ENCODE measurements at places on chromosomes 2 and 18. TPM values are rescaled to one million over a fixed set of nuclear protein-coding genes. Genes with fewer than 3 reads are reported as not detected.

DNA sequence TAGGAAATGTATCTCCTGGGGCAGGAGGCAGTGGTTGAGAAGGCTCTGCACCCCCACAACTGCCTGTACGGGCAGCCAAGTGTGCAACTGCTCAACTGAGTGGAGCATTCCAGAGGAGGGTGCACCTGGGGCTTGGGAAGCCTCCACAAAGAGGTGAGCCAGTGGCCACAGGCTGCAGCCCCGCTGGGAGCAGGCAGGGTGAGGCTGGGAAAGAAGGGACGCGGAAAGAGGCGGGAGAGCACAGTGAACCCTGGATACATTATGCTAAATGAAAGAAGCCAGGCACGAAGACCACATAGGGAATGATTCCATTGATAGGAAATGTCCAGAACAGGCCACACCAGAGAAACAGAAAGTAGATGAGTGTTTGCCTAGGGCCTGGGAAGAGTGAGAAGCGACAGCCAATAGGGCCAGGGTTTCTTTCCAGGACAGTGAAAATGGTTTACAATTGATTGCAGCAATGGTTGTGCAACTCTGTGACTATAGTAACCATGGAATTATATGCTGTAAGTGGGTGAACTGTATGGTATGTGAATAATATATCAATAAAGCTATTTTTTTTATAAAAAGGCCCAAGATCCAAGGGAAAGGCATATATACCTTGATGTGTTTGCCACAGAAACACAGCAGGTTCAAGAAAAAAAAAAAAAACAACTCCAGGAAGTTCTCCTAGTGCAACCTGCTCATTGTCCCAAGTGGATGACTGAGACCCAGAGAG, 82.4 kb downstream of the DDX1 start:
- DNase-seq = no peak

GRCh38 chr2:88751768-88752167, 60.3 kb downstream of the RPIA start:
- DNase-seq = no peak

PRKAG3 gene
- polyA plus RNA-seq = 35.9 TPM

GTF2A1L gene
- not detected for polyA plus RNA-seq

DNA sequence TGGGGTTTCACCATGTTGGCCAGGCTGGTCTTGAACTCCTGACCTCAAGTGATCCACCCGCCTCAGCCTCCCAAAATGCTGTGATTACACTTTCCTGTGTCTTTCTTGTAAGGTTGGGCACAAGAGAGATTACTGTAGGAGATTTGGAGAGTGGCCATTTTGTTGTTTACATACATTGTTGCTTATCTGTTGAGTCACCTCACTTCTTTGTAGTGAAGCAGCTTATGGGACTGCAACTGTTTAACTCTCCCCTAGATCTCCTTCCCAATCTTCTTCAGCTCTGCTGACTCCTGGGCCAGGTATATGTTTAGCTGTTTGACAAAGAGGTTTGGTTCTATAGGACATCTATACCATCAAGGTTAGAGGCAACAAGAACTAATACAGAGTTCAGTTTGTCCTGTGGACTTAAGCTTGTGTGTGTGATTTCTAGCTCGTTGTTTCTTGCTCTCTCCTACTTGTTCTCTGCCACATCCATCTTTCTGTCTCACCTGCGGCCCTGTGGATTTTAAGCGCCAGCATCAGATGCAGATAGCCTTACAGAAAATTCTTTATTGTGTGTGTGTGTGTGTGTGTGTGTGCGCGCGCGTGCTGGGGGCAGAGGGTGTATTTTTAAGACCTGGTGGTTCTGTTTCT, 95.4 kb downstream of the HAUS1 start:
- no peak for DNase-seq

GRCh38 chr2:106667478-106668070, 180.4 kb downstream of the CD8B2 start:
- DNase-seq = no peak

- no peak for DNase-seq
Measured at GRCh38 chr18:46211816-46212215, 107.6 kb downstream of the HAUS1 start.

HOXD10 gene
- 0.44 TPM for polyA plus RNA-seq

LBX2 gene
- 0.87 TPM for polyA plus RNA-seq

GRCh38 chr2:160418853-160419252, 74.8 kb downstream of the RBMS1 start:
- DNase-seq = no peak

UNC80 gene
- polyA plus RNA-seq = 2.1 TPM

AQP12B gene
- 0.82 TPM for polyA plus RNA-seq

GRCh38 chr18:44588508-44588907, 92.2 kb upstream of the SETBP1 start:
- DNase-seq = no peak

- DNase-seq = no peak
Measured at GRCh38 chr2:46988733-46989481, 73.3 kb upstream of the MCFD2 start.

DNA sequence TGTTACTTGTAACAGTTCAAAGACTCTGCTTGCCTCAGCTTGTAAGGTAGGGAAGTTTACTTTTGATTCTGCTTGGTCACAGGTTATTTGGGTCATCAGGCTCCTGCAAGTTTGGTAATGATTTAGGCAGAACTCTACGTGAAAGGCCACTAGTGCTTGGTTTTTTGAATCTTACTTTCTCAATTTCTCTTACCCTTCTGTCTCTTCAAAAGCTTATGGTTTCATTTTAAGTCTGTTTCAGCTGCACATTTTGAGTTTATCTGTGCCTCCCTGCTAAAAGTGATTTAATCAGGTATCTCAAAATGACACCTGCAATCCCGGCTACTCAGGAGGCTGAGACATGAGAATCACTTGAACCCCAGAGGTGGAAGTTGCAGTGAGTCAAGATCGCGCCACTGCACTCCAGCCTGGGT, 26.3 kb upstream of the MOCOS start:
- DNase-seq = no peak

DNA sequence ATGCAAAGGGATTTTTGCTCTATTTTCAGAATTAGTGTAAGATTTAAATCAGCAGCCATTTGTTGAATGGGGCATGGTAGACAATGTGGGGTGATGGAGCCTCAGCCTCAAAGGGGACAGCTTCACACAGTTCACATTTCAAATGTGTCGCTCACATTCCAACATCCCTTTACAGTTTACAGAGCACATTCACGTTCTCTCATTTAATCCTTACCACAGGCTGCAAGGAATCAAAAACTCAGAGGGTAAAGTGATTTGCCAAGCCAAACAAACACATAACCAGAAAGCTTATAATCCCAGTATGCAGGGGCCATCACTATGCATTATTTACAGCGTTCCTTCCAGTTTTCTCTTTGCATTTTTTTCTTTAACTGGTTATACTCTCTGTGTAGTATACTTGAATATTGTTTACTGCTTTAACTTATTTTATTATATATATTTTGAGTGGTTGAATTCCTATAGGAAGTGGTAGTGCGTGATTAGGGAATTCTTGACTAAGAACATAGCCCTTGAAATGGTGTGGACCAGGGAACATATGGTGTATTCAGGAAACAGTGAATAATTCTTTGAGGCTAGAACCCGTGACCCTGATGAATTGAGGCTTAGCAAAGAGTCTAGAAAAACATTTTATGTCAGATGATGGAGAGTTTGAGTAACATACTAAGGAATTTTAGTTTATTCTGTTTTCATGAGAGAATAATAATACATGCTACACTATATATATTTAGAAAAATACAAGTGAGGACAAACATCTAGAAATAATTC, 18.1 kb upstream of the TAF1B start:
- DNase-seq = no peak

GRCh38 chr2:11920993-11921583, 174.7 kb downstream of the LPIN1 start:
- DNase-seq = no peak

DNA sequence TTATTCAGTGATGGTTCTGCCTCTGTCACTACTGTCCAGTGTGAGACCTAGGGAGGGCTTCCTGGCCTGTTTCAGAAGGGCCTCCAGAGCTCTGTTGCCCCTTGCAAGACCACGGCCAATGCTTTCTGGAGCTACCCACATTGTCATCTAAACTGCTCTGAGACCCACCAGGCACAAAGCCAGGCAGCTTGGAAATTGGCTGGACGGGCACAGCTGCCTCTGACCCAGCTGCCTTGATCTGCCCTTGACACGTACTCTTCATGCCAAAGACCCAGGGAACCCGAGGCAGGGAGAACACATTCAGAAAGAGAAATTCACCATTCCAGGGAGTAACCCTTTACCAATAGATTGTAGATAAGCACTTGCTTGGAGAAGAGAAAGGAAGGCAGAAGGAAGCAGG, 183.7 kb upstream of the SIX2 start:
- no peak for DNase-seq

DNA sequence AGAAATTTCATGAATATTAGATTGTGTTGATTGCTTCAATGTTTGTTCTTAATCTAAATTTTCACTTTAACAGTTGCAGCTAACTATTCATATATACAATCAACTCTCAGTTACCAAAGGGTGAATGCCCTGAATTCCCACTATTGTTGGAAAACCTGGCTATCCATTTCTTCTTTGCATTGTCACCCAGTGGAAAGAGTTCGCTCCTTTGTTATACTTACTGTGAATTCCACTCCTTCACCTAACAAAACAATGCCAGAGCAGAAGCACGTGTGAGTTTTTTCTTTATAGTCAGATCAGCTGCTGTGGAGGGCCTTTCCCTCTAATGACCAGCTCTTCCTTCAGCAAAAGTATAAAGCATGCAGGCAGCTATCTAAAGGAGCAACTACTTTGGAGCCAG, 409.2 kb upstream of the NRP2 start:
- no peak for DNase-seq

DNA sequence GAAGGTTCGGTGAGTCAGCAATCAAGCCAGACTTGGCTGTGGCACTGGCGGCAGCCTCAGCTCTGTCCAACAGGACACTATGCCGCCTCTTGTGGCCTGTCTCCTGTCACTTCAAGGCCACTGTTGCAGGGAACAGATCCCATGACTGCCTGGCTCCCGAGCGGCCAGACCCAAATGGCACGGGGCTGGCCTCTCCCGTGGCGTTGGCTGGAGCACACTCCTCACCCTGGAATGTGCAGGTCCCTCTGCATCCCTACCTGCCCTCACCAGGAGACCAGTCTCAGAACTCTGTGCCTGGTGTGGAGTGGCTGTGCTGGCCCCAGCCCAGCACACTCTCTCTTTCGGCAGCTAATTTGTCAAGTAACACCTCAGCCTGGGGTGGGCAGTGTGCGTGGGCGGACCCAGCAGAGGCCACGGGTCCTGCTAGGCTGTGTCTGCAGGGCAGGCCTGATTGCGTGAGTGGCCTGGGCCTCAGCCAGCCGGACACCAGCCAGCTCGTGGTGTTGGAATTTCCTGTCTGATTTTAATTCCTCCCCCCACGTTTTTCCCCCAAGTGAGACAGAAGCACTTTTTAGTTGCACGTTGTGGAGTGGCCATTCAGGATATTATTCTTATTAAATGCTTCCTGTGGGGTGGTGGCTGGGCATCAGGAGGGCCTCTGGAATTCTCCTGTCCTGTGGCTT, 179.3 kb downstream of the GLI2 start:
- DNase-seq = no peak

- DNase-seq = no peak
Measured at GRCh38 chr2:197141702-197142473, 168.7 kb downstream of the ANKRD44 start.

GRCh38 chr2:64210816-64211215, 66.6 kb upstream of the PELI1 start:
- no peak for DNase-seq

GRCh38 chr18:58335821-58336220, 291.8 kb downstream of the NEDD4L start:
- DNase-seq = no peak

GRCh38 chr2:53694096-53694771, 73.4 kb upstream of the CHAC2 start:
- no peak for DNase-seq

- DNase-seq = no peak
Measured at GRCh38 chr2:19059076-19059475, 299.3 kb downstream of the OSR1 start.

REG3A gene
- polyA plus RNA-seq = not detected

DNA sequence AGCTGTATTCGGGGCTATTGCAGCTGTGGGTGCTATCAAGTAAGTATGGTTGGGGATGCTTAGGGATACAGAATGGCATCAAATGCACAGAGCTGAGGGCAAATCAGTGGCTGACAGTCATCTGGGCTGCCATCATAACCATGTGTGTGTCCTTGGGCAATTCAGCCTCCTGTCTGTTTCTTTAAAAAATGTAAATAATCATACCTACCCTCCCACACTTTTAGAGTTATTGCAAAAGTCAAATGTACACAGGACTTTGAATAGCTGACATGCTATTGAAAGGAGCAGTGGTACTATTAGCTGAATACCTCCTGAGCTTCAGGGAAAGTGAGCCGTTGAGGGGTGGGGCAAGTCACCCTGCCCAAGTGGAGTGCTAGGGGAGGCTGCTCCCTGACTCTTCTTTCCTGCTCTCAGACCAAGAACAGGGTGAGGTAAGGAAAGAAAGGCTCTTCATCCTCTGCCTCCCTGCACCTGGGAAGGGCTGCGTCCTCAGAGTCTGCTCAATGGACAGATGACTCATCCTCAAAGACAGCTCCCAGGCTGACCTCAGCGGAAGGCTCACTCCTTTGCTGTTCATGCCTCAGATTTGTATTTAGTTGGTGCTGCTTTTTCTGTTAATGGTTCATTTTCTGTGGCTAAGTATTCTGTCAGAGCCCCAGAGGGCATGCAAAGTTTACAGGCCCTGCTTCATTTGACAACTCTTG, 54.9 kb upstream of the BZW1 start:
- no peak for DNase-seq

- DNase-seq = no peak
Measured at GRCh38 chr2:95314964-95315611, 17.9 kb downstream of the KCNIP3 start.

GKN2 gene
- not detected for polyA plus RNA-seq

PHLPP1 gene
- polyA plus RNA-seq = 8.9 TPM

DNA sequence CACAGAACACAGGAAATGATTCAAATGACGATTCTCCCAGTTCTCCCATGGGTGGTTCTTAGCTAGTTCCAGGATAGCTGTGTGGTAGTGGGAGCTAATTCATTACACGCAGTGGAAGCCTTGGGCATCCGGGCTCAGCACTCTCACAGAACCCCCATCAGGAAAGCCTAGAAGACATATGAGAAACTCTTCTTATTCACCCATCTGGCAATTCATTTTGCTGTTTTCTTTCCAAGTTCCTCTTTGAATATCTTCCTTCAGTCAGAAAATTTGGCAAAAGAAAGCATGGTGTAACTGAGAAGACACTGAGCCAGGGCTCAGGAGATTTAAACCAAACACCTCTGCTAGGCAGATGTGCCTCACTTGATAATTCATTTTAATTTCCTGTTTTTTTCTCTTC, 85.2 kb upstream of the FN1 start:
- DNase-seq = peak; percentile 25

Data from muscle of arm (tissue), 14 donors.